ENCODE measurements at places on chromosomes 1 and 21. TPM values are rescaled to one million over a fixed set of nuclear protein-coding genes. Genes with fewer than 3 reads are reported as not detected.
A peak's percentile ranks its signal among the peaks of the same experiment; 100 is the strongest.

The PRAMEF18 gene
- polyA plus RNA-seq = not detected

GRCh38 chr1:15965228-15965767 is 10.6 kb downstream of the ZBTB17 start:
- DNase-seq = no peak

DNA sequence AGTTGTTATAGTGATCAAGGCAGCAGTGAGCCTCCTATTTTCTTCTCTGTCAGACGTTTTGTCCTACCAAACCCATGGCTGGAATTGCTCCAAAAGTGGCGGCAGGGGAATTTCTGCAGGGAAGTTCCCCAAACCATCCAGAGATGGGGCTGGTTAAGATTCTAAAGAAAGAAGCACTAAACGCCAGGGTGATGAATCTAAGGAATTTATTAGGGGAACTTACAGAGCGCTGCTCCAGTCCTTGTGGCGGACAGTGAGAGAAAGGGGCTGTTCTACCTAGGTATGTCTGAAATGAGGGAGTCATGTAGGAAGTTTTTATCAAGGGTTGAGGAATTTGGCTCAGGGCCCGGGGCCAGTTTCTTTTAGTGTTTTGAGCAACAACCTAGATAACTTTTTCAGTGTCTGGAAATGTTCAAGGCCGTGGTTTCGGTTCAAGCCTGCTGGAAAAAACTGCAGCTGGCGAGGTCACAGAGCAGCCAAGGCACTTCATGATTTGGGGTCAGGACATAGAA is 222.4 kb upstream of the B3GALT2 start:
- DNase-seq = peak; percentile 90

DNA sequence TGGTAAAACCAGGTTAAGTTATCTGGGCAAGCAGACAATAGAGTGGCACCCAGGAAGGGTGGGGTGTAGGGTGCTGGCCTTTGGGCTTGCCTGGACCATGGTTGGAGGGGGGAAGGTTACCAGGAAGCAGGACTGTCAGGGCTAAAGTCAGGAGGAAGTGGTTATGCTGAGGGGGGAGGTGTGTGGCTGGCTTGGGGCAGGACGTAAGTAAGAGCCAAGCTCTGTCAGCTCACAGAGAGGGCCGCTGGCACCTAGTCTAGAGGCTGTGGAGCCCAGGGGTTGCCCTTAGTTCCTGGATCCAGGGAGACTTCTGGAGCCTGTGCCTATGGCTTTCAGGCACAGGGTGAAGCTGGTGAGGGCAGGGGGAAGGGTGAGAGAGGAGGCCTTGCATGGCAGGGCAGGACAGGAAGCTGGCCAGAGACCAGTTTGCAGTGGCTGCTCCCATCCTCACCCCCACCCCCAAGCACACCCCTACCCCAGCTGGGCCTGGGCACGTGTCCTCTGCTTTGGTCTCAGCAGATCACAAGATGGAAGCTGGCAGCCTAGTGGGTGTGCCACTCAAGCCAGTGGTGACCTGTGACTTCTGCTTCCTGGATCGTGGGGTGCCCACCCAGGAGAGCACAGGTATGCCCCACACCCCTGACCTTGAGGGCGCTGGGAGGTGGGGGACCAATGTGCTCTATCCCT is 20.5 kb upstream of the SMYD3 start:
- no peak for DNase-seq

The CYP2J2 gene
- 0.44 TPM for polyA plus RNA-seq

GRCh38 chr1:27130798-27131197 is 24.1 kb downstream of the SLC9A1 start:
- DNase-seq = no peak

Measured in adrenal gland (tissue), 19 donors.